ENCODE measurements at places on chromosomes 1 and 21. TPM values are rescaled to one million over a fixed set of nuclear protein-coding genes. Genes with fewer than 3 reads are reported as not detected.

DNA sequence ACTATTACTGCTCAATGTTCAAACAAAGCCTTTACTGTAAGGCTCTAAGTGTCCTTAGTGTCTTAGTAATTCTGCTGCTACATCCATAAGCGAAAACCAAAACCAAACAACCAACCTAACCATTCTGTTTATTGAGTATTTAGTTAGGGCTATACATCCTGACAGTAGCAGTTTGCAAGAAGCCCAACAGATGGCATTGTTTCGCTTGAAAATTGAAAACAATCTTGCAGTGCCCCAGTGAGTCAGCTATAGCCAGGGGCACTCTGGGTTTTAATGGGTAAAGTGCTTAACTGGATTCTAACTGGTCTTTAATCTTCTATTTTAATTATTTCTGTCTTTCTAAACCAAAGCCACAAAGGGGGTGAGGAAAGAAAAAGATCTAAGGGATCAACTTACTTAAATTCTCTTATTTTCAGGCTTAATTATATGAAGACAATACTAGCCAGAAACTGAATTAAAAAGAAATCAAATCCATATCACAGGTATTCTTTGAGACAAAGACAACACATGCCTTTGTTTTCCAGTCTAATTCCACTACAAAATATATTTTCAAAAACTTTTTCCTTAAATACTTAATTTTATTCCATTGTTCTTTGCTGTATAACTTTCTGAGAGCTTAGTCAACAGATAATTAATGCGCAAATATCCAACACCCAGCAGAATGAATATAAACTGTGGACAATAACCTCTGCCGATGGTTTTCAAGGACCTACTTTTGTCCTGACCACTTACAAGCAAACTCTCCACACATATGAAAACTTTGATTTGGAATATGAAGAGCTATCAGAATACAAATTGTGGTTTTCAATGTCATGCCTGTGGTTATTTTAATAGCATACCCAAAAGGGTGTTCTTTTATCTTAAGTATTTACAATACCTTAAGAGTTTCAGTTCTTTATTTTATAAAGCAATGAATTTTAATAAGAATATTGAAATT, 15.2 kb downstream of the POGZ start:
- H3K36me3 ChIP-seq, result peaks cover 9% of the 10 kb centered on the region
- DNase-seq, result peak; percentile 40
- peaks cover 12% of the 10 kb centered on the region for H3K4me1 ChIP-seq
- H3K4me3 ChIP-seq, result no peak overlapping the region

- H3K4me1 ChIP-seq, result peaks cover 25% of the 10 kb centered on the region
- H3K27ac ChIP-seq, result no peak overlapping the region
- peaks cover 72% of the 10 kb centered on the region for H3K27me3 ChIP-seq
- H3K4me3 ChIP-seq, result no peak overlapping the region
Measured at GRCh38 chr1:86775395-86775794, 71.0 kb downstream of the SH3GLB1 start.

DNA sequence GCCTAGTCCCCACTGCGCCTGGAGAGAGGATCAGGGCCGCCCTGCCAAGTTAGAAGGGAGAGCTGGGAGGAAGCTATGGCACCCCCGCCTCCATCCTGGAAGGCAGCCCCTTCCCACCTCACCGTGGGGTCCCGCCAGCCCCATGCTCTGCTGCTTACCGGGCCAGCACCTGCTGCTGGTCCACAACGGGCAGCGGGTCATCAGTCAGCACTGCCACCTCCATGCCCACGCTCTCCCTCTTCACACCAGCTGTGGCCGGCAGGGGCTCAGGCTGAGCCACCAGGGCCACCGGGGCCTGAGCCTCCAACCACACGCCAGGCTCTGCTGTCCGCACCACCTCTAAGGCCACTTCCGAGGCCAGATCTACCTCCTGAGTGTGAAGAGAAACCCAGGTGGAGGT, 23.5 kb upstream of the DDOST start:
- no peak overlapping the region for H3K4me3 ChIP-seq
- no peaks in the 10 kb centered on the region for H3K27me3 ChIP-seq
- no peak overlapping the region for H3K27ac ChIP-seq
- no peak for DNase-seq
- peaks cover 5% of the 10 kb centered on the region for H3K4me1 ChIP-seq
- H3K36me3 ChIP-seq, result no peaks in the 10 kb centered on the region

DNA sequence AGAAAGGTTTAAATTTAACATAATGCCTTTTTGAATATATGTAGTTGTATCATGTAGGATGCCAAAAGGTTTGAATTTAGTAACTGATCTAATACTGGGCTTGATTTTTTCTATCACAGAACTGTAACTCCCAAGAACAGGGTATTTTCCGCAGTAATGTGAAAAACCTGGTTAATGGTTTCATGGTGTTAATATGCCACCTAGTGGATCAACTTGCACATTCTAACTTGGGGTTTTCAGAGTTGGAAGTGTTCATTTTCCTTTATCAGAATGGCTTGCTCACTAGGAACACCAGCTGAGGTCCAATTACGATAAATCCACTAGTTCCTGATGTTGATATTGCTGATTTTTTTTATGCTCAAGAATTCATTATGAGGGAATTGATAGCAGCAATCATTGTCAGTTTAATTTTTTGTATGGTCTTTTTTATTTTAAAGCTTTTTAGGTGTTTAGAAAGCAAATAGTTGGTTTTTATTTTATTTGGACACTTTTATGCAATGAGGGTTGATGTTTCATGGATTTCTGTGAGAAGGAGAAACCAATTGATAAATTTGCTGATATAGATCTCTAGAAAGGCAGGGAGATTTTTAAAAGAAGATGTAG, 157.2 kb downstream of the PLA2G4A start:
- no peak for DNase-seq
- H3K36me3 ChIP-seq, result no peaks in the 10 kb centered on the region
- no peak overlapping the region for H3K4me3 ChIP-seq
- peaks cover 7% of the 10 kb centered on the region for H3K27me3 ChIP-seq

Gene HSF2BP
- 2.0 TPM for total RNA-seq

Gene NTMT2
- not detected for total RNA-seq

Gene NKAIN1
- 15.5 TPM for total RNA-seq

Gene NSUN4
- 25.0 TPM for total RNA-seq

Gene KDF1
- 26.1 TPM for total RNA-seq

Gene RIMS3
- total RNA-seq, result 7.2 TPM

Data from progenitor cell of endocrine pancreas (in vitro differentiated cells).